Activated CD4-positive, CD25-positive, alpha-beta regulatory T cell (primary cell): ENCODE measurements at places on chromosomes 13 and 19.

- no peak for DNase-seq
Observed at GRCh38 chr13:99305158-99305557, 2.0 kb downstream of the GPR183 start.

DNA sequence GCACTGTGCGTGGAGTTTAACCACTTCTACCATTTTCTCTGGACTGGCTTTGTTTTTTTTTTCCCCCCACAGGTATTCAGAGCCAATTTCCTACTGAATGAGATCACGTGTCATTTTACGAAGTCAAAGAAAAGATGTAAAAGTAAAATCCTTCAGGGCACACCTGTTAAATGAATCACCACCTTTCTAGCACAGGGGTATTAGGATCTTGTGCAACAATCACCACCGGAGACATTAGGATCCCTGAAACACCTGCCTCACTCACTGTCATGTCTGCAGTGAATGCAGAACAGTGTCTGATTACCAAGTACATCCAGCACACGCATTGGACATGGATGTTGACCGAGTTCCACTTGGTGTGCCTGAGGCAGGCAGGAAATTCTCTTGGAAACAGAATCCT is 17.2 kb downstream of the BRD4 start:
- no peak for DNase-seq

GRCh38 chr19:28292822-28293500 is 920.0 kb downstream of the UQCRFS1 start:
- no peak for DNase-seq

DNA sequence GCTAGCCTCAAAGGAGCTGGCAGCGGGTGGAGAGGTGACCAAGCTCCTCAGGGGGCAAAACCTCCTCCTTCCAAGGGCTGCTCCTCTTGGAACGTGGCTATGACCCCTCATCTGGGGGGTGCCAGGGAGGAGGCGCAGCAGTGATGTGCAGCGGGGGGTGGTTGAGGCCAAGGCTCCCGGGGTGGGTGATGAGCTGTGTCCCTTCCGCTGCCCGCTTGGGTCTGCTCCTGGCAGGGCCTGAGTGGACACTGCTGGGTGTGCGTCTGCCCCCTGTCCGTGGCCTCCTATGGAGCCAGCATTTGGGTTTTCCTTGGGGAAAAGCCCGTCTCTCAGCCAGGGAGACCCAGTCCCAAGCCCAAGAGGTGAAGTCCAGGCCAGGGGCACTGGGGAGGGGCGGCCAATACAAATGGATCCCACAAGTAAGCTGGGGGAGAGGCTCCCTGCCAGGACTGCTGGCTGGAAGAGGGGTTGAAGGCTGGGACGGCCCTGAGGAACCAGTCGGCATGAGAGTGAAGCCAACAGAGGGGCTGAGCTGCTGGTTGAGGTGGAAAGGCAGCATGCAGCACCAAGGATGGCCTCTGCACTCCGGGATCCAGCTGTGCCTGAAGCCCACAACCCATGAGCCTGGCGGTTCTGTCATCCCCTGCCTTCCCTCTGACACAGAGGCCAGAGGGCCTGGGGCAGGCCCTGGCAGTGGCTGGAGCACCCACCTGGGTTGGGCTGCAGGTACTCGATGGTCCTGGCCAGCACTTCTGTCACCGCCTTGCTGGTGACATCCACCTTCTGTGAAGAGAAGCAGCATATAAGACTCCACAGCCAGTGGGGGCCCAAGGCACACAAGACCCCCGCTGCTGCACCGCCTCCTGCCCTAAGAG is 22.7 kb downstream of the MPND start:
- DNase-seq, result no peak

DNA sequence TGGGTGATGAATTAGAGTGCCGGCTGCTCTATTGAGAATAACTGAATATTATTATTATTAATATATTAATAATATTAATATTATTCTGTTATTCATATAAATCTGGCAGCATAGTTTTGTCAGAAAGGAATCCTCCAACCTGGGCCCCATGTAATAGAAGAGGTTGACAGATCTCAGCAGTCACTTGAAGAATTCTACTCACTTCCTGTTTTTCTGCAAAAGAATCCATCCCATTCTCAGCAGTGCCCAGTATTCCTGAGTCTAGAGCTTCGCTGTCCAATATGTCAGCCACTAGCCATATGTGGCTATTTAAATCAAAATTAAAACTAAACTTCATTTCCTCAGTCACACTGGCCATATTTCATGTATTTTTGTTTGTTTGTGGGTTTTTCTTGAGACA is 72.4 kb upstream of the USPL1 start:
- DNase-seq, result no peak
